COR-L47 (cell line): ENCODE measurements at places on chromosomes 2 and 18.

GRCh38 chr2:187214306-187214705, 233.7 kb downstream of the CALCRL start:
- no peak for DNase-seq

GRCh38 chr2:177730792-177731191, 338.2 kb downstream of the AGPS start:
- no peak for DNase-seq

DNA sequence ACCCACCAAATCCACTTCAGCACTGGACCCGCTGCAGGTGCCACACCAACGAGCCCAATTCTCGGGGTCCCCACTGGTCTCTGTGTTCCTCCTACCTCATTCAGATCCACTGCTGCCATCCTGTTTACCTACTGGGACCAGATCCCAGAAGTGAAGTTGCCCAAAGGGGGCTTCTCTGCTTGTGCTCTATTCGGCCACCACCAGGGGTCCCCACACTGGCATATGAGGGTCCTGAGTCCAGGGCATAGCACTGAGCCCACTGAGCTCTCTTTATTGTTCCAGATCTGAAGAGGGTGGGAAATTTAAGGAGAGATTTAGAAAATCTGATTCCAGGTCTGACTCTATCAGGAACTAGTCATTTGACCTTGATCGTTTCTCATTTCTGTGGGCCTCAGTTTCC, 2.4 kb downstream of the GPR45 start:
- peak; percentile 12 for DNase-seq

DNA sequence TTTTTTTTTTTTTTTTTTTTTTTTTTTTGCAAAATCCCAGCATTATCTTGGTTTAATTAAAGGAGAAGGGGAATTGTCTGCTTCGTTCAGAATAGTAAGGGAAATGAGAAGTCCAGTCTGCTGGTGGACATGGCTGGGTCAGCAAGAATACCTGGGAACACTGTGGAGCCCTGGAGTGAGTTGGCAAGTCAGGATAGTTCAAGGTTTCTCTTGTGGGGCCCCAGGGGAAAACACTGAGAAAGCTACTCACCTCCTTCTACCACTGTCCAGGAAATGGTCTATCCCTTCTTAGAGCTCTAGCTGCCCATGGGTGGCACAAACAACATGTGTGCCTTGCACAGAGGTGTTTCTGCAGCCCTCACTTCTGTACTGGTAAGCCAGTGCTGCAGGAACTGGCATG, 169.1 kb upstream of the SIX2 start:
- DNase-seq: no peak

GRCh38 chr2:197310987-197311420, 424 bp upstream of the ANKRD44 start:
- DNase-seq: peak; percentile 44

- no peak for DNase-seq
These were observed 164.2 kb upstream of the SETBP1 start for GRCh38 chr18:44516450-44516849.

DNA sequence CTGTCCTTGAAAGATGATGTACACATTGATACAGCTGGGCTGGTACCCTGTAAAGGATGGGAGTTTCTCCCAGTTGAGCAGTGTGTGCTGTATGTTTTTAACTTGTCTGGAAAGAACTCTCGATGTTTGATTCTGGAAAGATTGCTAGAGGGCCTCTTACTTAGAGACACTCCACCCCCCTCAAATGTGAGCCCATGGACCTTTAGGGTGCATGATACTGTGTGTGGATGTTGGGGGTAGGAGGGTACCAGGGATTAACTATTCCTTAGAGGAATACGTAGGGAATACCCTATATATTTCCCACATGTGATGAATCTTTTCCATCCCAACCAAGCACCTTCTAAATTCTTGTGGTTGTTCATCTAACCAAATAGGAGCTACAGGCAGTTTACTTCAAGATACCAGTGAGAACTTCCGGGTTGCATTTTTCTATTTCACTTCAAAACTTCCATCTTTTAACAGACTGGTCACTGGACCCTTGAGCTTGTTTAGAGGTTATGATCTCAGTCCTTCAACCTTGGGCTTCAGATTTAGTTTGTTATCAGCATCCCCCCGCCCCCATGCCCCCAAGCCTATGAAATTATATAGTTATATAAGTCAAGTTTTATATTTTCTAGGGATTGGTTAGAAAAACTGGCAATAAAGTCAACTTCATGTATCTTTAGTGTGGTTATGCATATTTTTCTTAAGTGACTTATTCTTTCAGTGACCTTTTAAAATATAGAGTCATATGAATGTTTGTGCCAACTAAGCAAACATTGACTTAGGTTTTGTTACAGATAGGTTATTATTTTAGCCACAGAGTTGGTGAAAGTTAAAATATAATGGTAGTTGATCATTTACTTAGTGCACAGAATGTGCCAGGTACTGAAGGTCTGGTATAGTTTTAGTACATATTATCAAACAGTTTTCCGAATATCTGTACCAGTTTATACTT, 18.2 kb downstream of the AFTPH start:
- no peak for DNase-seq

GRCh38 chr2:75022516-75022915, 64.1 kb downstream of the POLE4 start:
- no peak for DNase-seq

DNA sequence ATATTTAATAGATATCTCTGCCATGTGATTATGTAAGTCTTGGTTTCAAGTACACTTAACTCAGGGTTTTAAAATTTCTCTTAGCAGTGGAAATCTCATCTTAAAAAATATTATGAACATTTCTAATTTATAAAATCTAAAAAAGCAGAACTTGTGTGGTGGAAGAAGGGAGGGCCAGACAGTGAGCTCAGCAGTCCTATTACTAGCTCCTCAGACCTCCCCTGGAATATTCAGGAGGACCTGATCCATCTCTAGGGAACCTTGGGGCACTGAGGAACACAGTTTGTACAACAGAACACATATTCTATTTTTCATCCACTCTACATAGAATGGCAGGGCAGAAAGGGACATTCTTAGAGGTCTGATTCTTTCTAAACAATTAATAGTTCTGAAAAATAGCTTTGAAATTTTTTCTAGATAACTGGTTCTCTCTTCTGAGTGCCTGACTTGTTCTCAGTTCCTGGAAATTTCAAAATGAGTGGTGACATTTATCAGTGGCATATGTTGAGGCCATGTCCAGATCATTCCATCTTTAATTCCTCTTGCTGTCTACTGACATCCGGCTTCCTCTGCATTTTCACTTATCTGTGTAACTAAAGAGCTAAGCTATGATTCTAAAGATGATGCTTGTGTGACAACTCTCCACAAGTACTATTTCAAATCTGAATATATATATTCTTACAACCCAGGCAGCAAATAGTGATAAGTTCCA, 8.2 kb upstream of the MAP4K4 start:
- no peak for DNase-seq

- no peak for DNase-seq
These were observed 80.4 kb downstream of the LCLAT1 start for GRCh38 chr2:30527411-30527810.

GRCh38 chr2:112821682-112822081, 14.9 kb downstream of the IL1B start:
- DNase-seq: no peak

- no peak for DNase-seq
These were observed 246.9 kb downstream of the MTX2 start for GRCh38 chr2:176516051-176516602.

DNA sequence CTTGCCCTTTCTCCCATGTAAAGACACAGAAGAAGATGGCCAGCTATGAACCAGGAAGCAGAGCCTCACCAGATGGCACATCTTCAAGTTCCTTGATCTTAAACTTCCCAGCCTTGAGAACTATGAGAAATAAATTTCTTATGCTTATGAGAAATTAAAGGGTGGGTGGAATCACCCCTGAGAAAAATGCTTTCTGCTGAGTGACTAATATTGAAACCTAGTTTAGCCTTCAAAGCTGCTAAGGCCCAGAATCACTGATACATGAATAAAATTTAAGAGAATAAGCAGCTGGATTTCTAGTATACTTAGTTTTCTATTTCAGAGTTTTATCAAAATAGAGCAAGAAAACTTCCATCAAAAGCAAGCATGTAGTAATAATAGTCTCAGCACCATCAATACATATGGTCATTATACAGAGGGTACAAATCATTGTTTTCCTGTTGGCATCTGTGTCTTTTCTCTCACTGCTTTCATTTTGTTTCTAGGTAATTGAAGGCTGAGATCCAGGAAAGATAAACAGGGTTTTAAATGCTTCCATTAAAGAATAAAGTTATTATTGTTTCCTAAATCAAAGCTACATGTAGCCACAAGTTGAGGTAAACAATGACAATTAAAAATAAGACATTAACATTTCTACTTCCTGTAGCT, 53.3 kb upstream of the COL5A2 start:
- DNase-seq: no peak

GRCh38 chr2:109194620-109194937, 65.6 kb downstream of the SH3RF3 start:
- no peak for DNase-seq

DNA sequence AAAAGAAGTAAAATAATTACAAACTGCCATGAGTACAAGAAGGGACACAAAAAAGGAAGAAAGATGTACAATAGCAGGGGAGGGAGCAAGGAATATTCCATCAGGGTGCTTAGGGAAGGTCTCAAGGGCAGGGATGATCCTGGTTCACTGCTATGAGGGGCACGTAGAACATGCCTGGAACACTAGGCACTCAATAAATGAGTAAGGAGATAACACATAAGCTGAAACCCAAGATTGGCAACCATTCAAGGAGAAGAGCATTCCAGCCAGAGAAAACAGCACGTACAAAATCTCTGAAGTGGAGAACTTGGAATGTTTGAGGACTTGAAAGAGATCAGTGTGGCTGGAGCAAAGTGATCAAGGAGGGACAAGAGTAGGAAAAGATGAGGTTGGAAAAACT, 103.2 kb downstream of the FAM161A start:
- no peak for DNase-seq

DNA sequence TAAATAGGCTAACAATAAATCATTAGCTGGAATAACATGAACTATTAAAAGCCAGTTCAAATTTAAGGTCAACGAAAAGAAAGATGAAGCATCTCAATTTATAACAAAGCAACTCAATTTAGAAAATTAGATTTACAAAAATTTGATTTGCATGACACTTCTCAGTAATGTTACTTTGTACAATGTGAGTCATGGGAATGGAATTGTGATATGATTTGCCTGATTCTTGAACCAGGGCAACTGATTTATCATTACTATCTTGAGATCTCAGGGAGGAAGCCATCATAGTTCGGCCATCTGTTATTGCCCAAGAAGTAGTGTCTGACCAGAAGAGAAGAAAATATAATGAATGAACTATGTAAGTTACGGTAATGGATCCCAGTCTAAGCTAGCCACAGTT, 193.1 kb downstream of the RIT2 start:
- no peak for DNase-seq

DNA sequence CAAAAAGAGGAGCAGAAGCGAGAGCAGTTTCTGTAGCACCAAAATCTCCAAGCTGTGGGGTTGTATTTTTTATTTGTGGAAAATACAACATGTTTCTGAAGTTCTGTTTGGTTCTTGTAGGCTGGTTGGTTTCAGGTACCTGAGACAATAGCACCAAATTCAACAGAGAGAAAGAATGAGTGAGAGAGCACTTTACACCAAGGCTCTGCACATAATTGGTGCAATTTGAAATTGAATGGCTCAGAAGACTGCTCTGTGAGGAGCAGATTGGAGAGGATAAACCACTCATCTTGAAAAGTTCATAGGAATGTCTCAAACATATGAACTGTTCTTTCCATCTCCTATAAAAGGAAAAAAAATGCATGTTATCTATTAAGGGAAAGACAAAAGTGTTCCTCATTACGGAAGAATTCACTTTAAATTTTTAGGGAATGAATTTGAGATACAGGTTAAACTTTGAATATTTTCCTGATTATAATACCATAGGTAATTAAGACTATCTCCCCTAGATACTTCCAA, 175.1 kb downstream of the ATAD2B start:
- DNase-seq: no peak

DNA sequence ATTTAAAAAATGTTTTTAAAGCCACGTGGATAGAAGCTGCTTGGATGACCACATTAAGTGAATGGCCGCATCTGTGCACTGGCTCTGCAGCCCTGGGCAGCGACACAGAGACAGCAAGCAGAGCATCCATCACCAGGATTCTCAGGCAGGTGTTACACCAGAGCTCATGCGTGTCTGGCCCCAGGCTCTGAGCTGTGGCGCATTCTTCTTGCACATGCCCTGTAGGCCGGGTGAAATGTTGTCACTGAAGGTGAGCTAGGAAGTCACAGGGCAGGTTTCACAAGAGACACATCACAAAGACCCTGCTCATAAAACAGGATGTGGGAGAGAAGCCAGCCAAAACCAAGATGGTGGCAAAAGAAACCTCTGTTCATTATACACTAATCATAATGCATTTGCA, 8.4 kb upstream of the PXDN start:
- no peak for DNase-seq

- no peak for DNase-seq
These were observed 278.4 kb upstream of the SPRED2 start for GRCh38 chr2:65710779-65711295.

GRCh38 chr2:72111061-72111460, 36.6 kb downstream of the CYP26B1 start:
- DNase-seq: no peak

DNA sequence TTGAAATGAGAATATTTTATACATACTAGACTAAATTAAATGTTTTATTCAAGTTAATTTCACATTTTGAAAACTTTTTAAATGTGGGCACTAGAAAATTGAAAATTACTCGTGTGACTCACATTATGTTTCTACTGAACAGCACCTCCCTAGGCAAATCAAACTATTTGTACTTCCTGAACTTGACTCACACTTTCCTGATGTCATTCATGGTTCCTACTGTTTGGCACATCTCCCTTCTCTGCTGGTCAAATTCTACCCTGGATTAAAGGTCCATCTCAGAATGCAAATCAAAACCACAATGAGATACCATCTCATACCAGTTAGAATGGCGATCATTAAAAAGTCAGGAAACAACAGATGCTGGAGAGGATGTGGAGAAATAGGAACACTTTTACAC, 16.7 kb downstream of the LHCGR start:
- DNase-seq: no peak

GRCh38 chr2:172859581-172860335, 124.1 kb downstream of the RAPGEF4 start:
- peak; percentile 42 for DNase-seq

DNA sequence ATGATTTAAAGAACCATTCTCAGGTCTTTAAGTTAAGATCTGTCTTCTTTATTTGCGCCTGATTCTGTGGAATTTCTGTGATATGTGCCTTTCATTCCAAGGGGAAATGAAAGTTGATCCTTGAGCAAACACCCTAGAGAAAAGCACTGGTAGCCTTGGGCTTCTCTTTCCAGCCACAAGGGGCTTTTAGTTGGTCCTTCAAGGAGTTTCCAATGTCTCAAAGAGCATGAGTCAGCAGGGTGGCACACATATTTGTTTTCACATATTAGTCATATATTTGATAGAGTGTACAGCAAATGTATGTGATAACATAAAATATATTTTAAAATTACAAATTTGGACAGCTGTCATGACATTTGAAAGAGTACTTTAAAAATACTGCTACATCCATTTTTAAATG, 339.5 kb downstream of the TXNL1 start:
- DNase-seq: no peak

DNA sequence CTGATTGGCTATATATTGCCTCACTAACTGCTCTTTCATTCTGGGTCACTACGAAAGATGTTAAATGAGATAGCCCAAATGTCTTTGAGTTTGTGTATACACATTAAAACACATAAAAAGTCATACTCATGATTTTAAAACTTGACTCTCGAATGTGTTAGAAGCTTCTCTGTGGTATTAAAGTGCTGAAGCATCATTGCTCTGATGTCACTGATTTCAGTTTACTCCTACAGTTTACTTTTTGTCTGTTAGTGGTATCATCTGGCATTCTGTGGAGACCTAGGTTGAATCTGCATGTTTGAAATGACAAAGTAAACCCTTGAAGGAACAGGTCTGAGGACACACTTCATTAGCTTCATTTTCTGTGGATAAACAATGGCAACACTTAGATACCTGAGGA, 10.7 kb downstream of the NT5DC4 start:
- no peak for DNase-seq
